EL (cell line): ENCODE measurements at places on chromosomes 4 and X.

GRCh38 chr4:145830699-145831098 is 107.9 kb downstream of the ZNF827 start:
- no peak for DNase-seq

DNA sequence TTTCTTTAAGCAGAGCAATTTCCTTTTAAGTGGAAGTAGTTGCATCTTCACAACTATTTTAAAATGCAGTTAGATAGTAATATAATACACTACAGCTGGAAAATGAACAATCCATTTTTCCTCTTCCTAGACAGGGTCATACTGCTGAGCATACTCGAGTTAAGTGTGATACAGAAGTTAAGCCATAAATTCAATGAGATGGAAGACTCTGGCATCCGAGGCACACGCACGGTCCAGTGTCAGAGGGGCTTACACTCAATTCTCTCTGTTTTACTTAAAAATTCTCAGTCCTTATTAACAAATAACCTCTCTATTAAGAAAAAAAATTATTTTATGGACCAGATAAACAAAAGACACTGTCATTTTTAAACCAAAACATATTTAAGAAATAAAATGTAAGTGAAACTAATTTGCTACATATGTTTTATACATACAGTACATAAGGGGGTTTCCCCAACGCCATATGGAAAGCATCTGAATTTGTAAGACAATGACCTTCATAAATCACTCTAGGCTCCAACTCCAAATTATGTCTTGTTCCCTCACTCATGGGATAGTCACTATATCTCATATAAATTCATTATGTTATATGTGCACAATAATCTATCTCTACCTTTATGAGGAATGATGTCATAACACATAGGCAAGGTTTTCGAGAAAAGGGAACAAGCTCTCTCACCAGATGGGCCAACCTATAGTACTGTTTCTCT is 315.3 kb downstream of the PAPSS1 start:
- no peak for DNase-seq

- peak; percentile 21 for DNase-seq
These were observed 47.1 kb downstream of the FHDC1 start for GRCh38 chr4:152983221-152983620.

GRCh38 chr4:153257151-153257620 is 52.9 kb downstream of the TRIM2 start:
- peak; percentile 44 for DNase-seq

DNA sequence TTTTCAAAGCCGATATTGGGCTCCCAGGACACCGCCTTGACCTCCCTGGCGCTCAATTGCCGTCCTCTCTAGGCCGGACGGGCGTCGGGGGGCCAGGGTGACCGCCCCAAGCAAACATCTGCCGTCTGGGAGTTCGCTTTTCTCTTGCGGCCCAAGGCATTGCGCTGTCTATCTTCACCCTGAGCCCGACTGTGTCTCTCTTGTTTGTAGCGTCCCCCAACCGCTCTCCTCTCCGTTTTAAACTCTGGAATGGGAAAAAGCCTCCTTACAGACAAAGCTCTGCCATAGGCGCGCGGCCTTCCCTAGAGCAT is 551 bp upstream of the ARX start:
- DNase-seq: no peak

GRCh38 chr4:2789793-2790582 is 2.9 kb upstream of the SH3BP2 start:
- DNase-seq: no peak

- peak; percentile 65 for DNase-seq
These were observed 21.4 kb downstream of the HELT start for GRCh38 chr4:185039508-185040273.

DNA sequence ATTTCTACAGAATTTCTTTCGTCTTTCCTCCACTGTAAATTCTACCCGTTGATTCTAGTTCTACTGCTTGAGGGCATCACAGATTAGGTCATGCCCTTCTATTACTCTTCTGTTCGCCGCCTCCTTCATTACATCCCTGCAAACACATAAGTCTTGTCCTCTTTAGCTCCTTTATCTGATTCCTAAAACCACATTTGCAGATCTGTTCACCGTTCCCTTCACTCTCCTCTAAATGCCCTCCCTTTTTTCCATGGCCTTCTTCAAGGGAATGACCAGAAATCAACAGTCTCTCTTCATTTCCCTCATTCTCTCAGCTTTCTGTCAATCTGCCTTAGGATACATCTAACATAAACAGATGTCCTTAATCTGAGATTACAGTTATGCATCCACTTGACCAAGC is 43.1 kb downstream of the BTC start:
- no peak for DNase-seq

DNA sequence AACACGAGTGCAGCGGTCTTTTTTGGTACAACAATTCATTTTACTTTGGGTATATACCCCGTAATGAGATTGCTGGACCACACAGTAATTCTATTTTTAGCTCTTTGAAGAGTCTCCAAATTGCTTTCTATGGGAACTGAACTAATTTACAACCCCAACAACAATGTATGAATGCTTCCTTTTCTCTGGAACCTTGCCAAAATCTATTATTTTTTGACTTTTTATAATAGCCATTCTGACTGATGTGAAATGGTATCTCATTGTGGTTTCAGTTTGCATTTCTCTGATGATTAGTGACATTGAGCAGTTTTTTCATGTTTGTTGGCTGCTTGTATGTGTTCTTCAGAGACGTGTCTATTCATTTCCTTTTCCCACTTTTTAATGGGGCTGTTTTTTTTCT is 240.8 kb downstream of the STK32B start:
- DNase-seq: no peak

- DNase-seq: no peak
These were observed 207.7 kb downstream of the RCHY1 start for GRCh38 chr4:75306506-75306905.

- DNase-seq: no peak
These were observed 10.1 kb upstream of the RASL11B start for GRCh38 chr4:52852041-52852440.

DNA sequence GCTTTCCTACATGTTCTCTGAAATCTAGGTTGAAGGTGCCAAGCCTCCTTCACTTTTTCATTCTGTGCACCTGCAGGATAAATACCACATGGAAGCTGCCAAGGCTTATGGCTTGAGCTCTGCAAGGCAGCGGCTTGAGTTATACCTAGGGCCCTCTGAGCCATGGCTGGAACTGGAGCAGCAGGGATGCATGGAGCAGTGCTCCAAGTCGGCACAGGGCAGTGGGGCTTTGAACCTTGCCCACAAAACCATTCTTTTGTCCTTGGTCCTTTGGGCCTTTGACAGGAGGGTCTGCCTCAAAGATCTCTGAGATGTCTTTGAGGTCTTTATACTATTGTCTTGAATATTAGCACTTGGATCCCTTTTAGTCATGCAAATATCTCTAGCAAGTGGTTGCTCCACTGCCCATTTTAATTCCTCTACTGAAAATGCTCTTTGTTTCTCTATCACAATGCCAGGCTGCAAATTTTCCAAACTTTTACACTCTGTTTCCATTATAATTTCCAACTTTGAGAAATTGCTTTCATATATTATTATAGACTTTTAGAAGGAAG is 536.2 kb upstream of the KLHL4 start:
- DNase-seq: no peak

- no peak for DNase-seq
These were observed 288.3 kb downstream of the CHIC1 start for GRCh38 chrX:73851014-73852009.

DNA sequence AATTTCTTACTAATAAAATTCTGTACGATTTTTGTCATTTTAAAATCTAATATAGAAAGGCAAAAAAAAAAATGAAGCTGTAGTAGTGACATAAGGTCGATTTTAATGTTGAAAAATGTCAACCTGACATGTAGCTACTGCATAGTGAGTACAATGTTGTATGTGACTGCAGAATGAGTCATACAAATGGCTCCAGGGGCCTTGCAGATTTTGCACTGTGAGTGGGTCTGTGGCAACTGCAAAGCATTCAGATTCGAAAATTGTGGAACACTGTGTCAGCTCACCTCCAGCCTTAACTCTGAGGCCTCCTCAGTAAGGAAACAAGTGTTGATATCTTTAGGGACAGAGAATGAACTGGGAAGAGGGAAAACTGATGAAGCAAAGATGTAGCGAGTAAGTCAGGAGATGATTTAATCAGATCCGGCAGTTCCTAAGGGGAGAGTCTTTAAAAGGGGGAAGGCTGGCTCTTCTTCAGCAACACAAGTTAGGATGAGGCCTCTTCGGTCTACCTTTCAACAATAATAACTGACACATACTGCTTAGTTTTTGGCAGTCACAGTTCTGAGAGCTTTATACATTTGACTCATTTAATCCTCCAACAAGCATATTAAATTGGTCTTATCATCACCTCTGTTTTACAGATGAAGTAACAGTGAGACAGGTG is 24.9 kb downstream of the TKTL2 start:
- peak; percentile 40 for DNase-seq

GRCh38 chrX:71873459-71873833 is 37.2 kb upstream of the NHSL2 start:
- no peak for DNase-seq
